NCI-H1105 (cell line): ENCODE measurements at places on chromosomes 6 and 20.

DNA sequence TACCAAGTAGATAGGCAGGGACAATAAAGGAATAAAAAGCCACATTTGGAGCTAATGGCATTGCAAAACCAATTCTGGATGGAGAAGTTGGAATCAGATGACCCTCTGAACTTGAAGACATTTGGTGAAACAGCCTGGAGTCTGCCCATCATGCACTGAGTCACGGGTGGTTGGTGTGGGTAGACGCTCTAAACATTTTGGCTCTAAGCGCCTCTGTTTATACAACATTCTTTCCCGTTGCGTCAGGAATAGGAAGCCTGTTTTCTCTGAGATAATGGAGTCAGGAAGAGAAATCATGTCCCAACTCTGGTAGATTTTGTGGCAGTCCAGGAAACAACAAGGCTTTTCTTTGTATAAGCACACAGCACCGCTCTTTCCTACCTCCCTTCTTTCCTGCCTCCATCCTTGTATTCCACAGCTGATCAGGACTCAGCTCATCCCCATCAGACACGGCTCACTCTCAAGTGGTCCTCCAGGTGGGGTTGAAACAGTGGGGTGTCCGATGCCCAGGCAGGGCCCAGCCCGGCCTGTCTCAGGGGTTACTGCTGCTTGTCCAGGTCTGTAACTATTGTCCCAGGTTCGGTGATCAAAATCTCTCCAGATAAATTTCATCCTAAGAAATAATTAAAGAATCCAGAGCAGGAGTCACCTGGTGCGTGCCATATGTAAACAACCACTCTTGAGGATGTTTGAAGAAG is 12.1 kb upstream of the RAMACL start:
- no peak for DNase-seq

DNA sequence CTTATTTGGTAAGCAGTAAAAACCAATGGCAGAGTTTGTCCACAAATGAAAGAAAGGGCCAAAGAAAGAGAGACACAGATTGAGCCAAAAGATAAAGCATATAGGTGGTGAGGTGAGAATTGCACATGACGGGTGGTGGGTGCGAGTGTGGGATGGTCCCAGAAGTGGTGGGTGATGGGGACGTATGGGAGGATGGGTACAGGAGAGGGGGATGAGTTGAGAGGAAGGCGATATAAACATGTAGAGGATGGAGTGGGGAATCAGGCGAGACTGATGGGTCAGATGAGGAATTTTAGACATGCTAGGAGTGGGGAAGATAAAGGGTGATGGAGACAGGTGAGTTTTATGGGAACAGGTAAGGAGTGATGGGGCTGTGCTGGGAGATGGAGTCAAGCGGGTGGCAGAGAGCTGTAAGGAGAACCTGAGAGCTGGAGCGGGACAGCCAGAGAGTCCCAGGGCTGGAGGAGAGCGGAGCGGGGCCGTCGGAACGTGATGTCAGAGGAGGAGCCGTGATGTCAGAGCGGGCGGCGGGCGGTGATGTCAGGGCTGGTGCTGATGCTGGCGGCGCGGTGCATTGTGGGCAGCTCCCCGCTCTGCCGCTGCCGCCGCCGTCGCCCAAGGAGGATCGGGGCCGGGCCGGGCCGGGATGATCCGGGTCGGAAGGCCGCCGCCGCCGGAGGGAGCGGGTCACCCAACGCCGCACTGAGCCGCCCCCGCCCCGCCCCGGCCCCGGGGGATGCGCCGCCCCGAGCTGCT is at the start of gene TTBK1:
TSS of gene TTBK1 (plus strand) at position 574 of the 756 bp plus-strand sequence. CDS start 3,180 bp downstream, outside the sequence.
- DNase-seq: peak; percentile 66

DNA sequence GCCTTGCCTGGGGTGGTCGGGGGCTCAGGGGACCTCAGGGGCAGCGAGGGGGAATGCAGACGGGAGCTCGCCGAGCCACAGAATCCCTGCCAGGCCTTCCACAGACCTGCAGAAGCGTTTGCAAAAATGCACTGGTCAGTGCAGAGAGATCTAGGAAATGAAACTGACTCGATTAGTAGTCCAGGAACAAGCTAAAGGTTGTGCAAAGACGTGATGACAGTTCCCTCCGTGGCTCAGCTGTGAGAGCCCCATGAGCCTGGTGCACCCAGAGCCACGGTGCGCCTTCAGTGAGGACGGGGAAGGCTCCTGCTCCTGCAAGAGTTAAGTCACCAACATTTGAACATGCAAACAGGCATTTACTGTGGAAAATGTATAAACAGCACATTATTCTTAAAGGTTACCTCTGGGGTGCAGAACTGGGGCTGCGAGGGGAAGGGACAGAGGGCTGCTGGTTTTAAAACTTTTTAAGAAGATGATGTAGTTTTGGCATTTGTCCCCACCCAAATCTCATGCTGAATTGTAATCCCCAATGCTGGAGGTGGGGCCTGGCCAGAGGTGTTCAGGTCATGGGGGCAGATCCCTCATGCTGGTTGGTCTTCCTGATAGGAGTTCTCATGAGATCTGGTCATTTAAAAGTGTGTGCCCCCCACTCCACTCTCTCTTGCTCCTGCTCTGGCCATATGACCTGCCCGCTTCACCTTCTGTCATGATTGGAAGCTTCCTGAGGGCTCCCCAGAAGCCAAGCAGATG is 147.3 kb downstream of the DLL1 start:
- DNase-seq: no peak

GRCh38 chr20:3046677-3047462 is 1.0 kb downstream of the MRPS26 start:
- DNase-seq: peak; percentile 81

DNA sequence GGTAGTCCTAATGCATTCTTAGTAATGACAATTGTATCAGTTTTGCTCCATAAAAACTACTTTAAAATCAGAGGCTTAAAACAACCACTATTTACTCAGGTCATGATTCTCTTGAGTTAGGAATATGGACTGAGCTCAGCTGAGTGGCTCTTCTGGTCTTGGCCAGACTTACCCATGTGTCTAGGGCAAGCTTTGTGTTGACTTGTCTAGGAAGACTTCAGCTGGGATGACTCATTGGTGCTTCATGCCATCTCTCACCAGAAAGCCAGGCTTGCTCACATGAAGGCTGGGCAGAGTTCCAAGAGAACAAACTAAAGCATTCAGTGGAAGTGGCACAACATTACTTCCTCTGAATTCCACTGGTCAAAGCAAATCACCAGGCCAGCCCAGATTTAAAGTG is 155.3 kb downstream of the DHX35 start:
- peak; percentile 10 for DNase-seq

DNA sequence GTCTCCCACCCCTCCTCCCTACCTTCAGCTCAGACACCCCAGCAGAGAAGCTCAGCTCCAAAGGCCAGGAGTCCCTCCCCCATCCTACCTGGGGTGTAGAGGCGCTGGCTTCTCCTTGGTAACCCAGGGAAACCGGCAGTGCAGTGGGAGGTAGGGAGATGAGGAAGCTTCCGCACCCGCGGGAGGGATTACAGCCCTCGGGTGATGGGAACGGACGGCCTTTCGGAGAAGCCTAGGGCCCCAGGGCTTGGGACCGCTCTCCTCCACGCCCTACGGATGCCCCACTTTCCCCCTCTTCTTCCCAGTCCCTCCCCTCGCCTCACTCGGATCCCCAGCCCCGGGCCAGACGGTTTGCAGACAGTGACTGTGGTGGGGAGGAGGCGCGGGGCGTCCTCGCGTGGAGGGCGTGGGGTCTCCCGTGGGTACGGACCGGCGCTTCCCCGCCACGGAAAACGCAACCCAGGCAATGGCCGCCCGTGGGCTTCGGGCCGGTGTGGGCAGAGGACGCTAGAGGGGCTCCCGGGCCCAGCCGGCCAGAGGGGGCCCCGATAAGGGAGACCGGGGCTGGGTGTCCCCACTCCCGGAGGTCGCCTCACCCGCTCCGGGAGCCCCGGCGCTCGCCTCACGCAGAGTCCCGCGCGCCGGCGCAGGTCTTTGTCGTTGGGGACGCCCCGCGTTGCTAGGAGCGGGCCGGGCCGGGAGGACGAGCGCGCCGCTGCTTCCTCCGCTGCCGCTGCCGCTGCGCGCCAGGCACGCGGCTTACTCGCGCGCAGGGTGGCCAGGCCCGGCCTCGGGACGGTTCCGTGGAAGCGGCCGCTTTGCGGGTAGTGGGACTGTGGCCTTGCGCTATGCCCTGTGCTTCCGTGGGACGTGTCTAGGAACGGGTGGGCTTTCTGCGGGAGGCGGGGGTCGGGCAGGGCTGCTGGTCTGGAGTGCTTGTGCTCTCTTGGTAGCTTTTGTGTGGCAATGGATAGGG is 15.8 kb downstream of the AARS2 start:
- DNase-seq: peak; percentile 58

GRCh38 chr6:148616841-148617240 is 130.0 kb upstream of the UST start:
- no peak for DNase-seq

GRCh38 chr6:27505209-27506027 is 32.5 kb upstream of the ZNF184 start:
- DNase-seq: peak; percentile 76

GRCh38 chr6:168238159-168238909 is 81.2 kb downstream of the DACT2 start:
- DNase-seq: no peak

DNA sequence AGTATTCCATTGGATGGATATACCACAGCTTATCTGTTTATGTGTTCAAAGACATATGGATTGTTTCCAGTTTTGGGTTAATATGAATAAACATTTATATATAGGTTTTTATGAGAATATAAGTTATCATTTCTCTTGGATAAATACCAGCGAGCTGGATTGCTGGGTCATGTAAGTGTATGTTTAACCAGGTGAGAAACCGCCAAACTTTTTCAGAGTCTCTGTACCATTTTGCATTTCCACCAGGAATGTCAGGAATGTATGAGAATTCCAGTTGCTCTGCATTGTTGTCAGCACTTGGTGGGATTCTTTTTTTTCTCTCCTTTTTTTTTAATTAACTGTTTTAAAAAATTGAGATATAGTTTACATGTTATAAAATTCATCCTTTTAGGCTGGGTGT is 52.1 kb downstream of the PHF20 start:
- DNase-seq: no peak

GRCh38 chr6:161544801-161545480 is 271.1 kb upstream of the AGPAT4 start:
- DNase-seq: no peak

GRCh38 chr6:80211286-80211685 is 104.8 kb downstream of the BCKDHB start:
- DNase-seq: no peak

DNA sequence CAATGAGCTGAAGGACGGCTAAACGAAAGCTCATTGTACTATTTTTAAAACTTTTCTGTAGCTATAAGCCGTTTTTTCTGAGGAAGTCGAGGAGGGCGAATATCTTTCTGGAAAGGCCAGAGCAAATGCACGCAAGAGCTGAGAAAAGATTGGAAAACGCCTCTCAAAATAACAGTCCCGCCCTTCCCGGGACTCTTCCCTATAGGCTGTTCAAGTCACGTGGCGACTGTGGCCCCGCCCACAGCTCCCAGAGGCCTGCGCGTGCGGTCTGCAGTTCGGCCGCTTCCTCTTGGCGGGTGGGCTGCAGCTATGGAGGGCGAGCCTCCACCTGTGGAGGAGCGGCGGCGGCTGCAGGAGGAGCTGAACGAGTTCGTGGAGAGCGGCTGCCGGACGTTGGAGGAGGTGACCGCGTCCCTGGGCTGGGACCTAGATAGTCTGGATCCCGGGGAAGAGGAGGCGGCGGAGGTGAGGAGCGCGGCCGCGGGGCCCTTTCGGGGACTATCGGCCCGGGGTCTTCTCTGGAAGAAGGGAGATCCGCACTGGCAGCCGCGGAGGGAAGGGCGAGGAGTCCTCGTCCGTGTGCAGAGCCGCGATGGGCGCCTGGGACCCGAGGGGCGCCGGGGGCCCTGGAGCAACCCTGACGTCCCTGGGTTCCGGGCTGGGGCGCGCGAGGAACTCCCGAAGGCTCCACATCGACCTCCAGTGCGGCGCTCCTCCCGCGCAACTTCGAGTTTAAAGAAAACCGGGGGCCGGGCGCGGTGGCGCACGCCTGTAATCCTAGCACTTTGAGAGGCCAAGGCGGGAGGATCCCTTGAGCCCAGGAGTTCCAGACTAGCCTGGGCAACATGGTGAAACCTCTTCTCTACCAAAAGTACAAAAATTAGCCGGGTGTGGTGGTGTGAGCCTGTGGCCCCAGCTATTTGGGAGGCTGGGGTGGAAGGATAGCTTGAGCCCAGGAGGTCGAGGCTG is at the start of gene SNRNP48:
TSS of gene SNRNP48 (plus strand) at position 250 of the 969 bp plus-strand sequence. CDS start at position 310, 60 bp downstream.
- peak; percentile 93 for DNase-seq

DNA sequence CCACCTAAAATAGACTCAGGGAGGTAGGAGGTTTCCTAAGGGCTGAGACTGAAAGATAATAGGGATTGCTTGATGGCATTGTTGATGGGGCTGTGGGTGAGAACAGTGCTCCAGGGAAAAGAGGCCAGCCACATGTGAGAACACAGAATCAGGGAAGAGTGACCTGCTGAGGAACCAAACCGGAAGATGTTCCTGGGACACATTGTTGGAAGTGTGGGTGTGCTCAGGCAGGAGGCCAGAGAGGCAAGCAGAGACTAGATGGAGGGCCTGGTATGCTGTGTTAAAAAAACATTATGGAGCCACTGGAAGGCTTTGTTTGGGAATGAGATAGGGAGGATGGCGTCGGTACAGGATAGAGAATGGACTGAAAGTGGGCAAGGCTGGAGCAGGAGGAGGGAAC is 23.3 kb downstream of the RNF144B start:
- DNase-seq: no peak

DNA sequence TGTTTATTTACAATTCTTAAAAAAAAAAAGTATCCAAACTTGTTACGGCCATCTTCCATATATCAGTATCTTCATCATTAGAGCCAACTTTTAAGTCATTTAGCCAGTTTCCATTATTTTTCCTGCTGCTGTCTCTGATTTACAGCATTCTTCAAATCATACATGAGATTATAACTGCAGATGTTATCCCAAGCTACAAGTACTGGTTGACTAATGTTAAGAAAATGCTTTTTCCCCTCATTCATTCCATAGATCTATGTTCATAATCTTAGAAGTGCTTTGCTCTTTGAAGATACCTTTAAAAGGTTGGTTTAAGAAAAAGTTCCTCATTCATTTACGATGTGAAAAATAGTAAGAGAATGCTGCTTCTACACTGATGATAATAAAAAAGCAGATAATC is 158.7 kb downstream of the RNGTT start:
- DNase-seq: no peak

DNA sequence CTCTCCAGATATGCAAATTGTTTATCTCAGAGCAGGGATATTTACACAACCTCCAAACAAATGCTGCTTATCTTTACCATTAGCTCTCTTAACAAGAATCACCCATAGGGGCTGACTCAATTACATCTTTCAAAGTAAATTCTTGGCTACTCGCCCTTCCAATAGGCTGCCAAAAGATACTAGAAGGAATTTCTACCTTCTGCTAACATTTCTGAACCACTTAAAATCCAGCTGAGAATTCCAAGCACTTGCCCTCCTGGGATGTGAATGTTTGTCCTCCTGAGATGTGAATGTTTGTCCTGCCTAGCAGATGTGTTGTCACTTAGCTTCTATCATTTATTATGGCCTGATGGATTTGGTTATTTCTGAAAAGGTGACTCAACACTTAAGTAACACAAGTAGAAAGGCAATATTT is 388.0 kb downstream of the GJA1 start:
- no peak for DNase-seq

GRCh38 chr6:144416244-144416643 is 131.1 kb downstream of the UTRN start:
- DNase-seq: no peak

- DNase-seq: no peak
These were observed 224.5 kb downstream of the BCKDHB start for GRCh38 chr6:80330961-80331360.

GRCh38 chr6:88916615-88917208 is 46.7 kb downstream of the RNGTT start:
- DNase-seq: no peak
